ENCODE measurements at places on chromosomes 6 and 20.

DNA sequence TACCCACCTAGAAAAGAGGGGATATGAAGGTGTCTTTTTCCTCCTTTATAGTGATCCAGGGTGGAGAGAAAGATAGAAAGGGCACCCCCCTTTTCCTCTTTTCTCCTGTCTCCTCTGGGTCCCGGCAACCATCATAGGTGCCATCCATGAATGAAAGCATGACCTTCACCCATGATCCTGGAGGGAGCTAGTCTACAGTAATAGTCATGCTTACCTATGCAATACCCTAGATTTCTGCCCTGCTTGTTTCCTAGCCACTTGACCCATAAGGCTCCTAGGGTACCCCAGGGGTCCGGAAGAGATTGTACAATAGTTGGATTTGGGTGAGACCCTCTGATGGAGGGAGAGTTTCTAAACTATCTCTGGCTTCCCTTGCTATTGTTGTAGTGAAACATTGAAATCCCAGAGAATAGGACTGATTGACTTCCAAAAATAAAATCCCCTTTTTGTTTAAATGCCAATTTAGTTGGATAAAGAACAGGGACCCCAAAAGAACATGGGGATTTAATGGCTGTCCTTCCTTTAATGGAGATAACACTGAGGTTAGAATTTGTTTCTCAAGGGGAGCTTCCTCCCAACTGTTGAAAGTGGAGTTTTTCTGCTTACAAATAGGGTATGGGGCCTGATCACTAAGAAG, 366.8 kb upstream of the KHDRBS2 start:
- no peak for DNase-seq

GRCh38 chr6:16437984-16438383, 199.6 kb downstream of the GMPR start:
- no peak for DNase-seq

GRCh38 chr6:11778648-11779328, at the start of gene ADTRP:
ADTRP (minus strand) TSS chr6:11778803; CDS start chr6:11778759, 44 bp downstream.
- DNase-seq: no peak

- no peak for DNase-seq
Measured at GRCh38 chr20:53412577-53413185, 181.0 kb downstream of the ZNF217 start.

DNA sequence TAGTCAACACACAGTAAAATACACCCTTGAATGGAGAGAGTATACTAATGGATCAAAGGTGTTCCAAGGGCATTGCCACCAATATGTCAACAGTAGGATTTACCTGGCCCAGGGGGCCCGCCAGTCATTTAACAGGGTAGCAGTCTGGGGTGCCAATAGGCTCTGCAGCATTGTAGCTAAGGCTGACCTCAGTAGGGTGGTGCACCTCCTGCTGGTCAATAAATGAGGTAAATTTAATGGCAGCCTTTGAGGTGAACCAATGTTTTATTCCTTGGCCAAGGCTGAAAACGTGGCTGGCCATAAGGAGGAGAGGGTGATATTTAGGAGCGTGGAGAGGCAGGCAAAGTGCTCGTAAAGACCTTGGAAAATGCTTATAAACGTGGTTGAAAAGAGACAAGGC, 147.2 kb downstream of the RPS12 start:
- no peak for DNase-seq

GRCh38 chr20:57404006-57404405, 12.8 kb downstream of the RBM38 start:
- DNase-seq: no peak

DNA sequence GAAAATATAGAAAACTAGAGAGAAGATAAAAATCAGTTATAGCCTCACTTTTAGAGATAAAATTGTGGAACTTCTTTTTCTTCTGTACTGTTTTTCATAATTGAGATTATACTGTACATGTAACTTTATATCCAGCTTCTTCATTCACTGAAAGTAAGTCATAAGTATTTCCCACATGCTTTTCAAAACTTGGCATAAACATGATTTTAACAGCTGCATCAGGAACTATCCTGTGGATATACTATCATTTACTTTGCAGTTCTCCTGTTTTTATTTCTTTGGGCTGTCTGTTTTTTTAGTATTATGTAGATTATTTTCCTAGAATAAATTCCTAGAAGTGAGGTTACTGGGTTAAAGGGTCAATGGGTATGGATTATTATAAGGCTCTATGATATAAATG, 14.8 kb downstream of the DSTN start:
- no peak for DNase-seq

DNA sequence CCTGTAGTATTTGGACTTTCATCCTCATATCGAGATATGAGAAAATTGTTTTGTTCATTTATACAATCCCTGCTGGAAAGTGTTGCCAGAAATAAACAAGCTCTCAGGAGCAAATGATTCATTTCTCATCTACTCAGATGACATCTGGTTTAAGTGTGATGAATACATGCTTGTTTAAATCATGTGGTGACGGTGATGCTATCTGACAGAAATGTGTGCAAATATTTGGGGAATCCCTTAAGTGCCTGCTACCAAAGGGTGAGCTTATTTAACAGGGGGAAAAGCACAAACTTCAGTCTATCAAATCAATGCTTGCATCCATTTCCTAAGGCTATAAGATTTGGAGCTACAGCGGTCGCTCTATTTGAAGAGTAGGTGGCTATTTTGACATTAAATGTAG, 368.3 kb upstream of the SASH1 start:
- no peak for DNase-seq

DNA sequence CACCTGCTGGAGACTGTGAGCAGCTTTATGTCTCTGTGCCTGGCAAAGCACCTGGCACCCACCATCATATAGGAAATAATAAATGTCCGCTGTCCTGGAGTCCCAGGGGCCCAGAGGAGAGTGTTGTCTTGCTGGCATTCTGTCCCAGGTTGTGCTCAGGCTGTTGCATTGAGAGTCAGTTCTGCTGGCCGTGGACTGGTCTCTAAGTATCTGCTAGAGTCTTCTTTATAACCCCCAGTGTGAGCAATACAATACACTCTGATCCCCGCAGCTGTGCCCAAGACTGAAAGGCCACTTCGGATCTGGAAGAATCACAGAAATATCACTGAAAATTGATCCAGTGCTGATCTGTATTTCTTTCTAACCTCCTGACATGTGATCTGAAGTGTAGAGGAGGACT, 38.3 kb upstream of the HINT3 start:
- no peak for DNase-seq

GRCh38 chr6:27644528-27644927, 171.6 kb upstream of the ZNF184 start:
- no peak for DNase-seq

DNA sequence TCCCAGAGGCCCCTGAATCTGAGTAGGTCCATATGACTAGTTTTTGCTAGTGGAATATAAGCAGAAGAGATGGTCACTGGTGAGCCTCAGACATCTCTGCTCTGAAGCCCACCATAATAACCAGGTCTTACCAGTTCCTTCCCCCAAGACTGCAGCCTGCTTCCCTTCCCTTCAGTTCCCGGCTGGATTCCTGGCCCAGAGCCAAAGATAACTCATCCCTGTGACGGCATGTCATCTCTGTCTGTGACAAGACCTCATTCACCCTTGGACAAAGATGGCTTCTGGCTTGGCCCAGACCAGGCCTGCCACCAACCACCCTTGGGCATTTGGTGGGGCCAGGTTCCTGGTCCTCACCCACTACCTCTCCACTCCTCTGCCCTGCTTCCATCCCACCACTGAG, 145.5 kb upstream of the TOP1 start:
- DNase-seq: no peak

Data from stimulated activated CD8-positive, alpha-beta memory T cell treated with anti-CD3 and anti-CD28 coated beads, Interleukin-7, amount 100 ng/mL, for 48 hours (primary cell).